ENCODE measurements at places on chromosomes 12 and 14. TPM values are rescaled to one million over a fixed set of nuclear protein-coding genes. Genes with fewer than 3 reads are reported as not detected.

The TMEM179 gene
- total RNA-seq: 4.5 TPM

The ADAM21 gene
- not detected for total RNA-seq

The SERPINA12 gene
- not detected for total RNA-seq

The KDM2B gene
- 22.9 TPM for total RNA-seq

The CFAP73 gene
- 0.98 TPM for total RNA-seq

The FAR2 gene
- 8.6 TPM for total RNA-seq

The DYNLL1 gene
- 431 TPM for total RNA-seq

The GPD1 gene
- total RNA-seq: 32.2 TPM

The TTC6 gene
- not detected for total RNA-seq

The RNASE1 gene
- total RNA-seq: 357 TPM

The KLRC1 gene
- total RNA-seq: not detected

The SERPINA10 gene
- not detected for total RNA-seq

All from sciatic nerve (tissue), 2 donors.